Esophagus muscularis mucosa (tissue), 4 donors: ENCODE measurements at places on chromosomes 1 and 21. TPM values are rescaled to one million over a fixed set of nuclear protein-coding genes. Genes with fewer than 3 reads are reported as not detected.

DNA sequence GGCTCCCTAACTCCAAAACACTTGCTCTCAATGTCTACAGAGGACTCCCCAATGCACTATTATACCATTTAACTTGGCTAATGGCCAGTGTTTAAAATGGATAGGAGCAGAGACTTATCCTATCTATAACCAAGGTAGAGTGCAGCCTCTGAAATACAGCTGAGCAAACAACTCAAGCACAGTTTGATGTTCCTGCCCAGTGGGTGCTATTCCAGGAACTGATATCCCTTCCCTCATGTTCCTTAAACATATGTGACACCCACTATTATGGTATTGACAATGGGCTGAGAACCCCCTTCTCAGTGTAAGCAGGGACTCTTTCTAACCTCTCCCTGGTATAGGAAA, 51.7 kb downstream of the SH3GLB1 start:
- no peak for DNase-seq

- DNase-seq = no peak
Measured at GRCh38 chr1:238501290-238501689, 610.6 kb upstream of the ZP4 start.

- no peak for DNase-seq
Measured at GRCh38 chr1:200301152-200301551, 108.7 kb downstream of the ZNF281 start.

GRCh38 chr1:108611984-108612383, 48.9 kb downstream of the HENMT1 start:
- DNase-seq = no peak

DNA sequence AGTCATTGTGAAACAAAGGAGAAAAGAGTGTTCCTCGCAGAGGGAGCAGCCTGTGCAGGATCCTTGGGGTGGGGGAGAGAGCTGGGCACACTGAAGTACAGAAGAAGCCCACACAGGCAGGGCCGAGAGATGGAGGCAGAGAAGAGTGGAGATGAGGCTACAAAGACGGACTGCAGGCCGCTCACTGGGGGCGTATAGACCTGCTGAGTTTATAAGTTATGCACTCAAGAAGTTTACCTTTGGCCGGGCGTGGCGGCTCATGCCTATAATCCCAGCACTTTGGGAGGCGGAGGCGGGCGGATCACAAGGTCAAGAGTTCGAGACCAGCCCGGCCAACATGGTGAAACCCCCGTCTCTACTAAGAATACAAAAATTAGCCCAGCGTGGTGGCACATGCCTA, 7.6 kb upstream of the SLAMF9 start:
- DNase-seq = no peak

DNA sequence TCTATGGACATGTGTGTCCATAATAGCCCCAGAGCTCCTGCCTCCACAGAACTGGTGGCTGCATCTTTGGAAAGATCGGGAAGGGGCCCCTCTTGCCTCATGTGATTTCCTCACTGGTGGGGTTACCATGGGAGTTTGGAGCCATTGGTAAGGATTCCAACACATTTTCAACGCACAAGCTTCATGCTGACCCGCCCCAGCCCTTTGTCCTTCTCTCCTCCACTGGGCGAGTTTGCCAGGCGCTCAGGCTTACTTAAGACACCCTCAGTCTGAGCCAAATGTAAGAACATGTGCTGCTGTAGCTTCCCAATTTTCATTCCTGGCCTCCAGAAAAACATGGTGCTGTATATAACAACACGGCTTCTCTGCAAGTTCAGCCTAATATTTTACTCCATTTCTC, 72.4 kb downstream of the ATP5PO start:
- DNase-seq = no peak

GRCh38 chr21:43330306-43330881, 96.5 kb downstream of the SIK1 start:
- DNase-seq = no peak

GRCh38 chr1:115465802-115466363, 127.8 kb upstream of the NGF start:
- DNase-seq = peak; percentile 45

GRCh38 chr1:109531380-109531779, 8.3 kb upstream of the GPR61 start:
- no peak for DNase-seq

GRCh38 chr1:244598611-244599010, 54.3 kb upstream of the DESI2 start:
- DNase-seq = no peak

Gene OXCT2
- total RNA-seq = 0.83 TPM

DNA sequence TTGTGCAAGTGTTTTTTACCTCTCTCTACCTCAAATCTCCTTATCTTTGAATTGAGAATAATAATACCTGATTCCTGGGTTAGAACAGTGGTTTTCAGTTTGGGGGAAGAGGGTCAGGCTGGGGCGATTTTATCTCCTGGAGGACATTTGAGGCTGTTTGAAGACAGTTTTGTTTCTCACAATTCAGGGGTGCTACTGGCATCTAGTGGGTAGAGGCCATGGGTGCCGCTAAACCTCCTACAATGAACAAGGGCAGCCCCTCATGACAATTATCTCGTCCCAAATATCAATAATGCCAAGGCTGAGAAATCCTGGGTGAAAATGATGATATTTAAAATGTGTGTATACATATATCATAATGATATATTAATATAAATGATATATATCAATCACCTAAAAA, 139.1 kb upstream of the USH2A start:
- no peak for DNase-seq

DNA sequence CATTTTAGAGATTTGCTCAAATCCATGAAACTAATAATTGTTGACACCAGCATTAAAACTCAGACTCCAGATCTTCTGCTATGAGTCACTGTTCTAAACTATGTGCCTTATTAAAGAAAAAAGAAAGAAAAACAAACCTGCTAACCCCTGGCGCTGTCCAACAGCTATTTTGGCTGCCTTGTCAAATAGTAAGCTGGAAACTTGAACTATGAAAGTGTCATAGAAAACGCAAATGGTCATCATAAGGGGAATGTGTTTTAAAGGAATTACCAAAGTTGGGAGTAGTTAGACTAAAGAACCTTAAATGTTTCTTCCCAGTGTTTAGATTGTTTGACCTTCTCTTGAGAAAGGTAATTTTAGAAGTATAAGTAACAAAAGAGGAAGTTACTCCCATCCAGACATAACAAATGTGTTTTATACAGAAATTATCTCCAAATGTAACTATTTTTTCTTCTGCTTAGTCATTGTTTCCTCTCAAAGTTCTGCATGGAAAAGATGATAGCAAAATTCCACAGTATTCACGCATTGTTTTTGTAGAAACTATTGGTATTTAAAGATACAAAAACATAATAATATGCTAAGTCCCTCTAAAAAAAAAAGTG, 272.4 kb downstream of the TPR start:
- DNase-seq = no peak

GRCh38 chr1:209207126-209207700, 376.3 kb upstream of the CAMK1G start:
- no peak for DNase-seq

- DNase-seq = no peak
Measured at GRCh38 chr1:56462209-56462608, 117.2 kb downstream of the PLPP3 start.

- no peak for DNase-seq
Measured at GRCh38 chr1:243390162-243390791, 134.4 kb downstream of the SDCCAG8 start.

DNA sequence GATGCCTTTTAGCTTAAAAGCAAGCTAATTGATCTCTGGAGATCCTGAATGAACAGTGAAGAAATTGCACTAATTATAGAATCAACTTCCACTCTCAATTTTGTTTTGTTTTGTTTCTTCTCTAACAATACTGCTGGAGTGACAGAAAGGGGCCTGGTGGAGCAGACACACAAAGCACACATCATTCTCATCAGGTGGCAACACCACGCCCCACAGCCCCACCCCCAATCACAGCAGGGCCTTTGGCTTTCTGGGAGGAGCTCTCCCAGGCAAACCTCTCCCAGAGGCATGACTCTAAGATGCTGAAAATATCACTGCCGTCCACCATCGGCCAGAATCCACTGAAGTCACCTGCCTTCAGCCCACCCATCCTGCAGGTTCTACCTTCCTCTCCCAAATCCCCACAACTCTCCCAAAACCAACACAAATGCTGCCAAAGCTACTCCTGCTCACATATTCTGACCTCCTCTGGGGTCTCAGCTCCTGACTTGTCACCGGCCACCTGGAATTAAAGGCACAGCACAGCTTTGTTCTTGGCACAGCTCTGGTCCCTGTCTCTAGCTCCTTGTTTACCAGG, 120.7 kb downstream of the GRIK3 start:
- DNase-seq = peak; percentile 85

DNA sequence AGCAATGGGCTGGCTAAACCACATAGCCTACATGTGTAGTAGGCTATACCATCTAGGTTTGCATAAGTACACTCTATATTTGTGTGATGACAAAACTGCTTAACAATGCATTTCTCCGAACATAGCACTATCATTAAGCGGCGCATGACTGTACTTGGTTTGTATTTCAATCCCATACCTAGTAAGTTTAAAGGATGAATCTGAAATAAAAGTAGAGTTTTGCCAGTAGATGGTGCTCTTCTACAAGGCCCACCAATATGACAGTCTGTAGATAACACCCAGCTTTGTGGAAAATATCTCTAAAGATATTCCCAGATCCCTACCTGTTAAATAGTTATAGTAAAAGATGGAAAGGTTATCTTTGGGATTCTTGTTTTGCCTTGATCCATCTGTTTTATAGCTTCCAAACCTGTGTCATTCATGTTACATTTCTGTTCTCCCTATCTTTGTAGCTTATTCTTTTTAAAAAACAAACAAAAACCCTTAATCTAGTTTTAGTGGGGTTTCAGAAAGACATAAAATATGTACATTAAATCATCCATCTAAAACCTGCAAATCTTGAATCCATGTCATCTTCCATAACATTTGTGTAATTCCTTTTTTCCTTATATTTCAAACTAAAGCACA, 33.9 kb upstream of the ASPM start:
- DNase-seq = no peak

- no peak for DNase-seq
Measured at GRCh38 chr1:225941187-225941941, at the start of gene LEFTY2. Gene LEFTY2 (minus strand): TSS chr1:225941220. CDS start chr1:225941140, 80 bp downstream.

- no peak for DNase-seq
Measured at GRCh38 chr1:192401825-192402224, 85.0 kb downstream of the RGS21 start.

DNA sequence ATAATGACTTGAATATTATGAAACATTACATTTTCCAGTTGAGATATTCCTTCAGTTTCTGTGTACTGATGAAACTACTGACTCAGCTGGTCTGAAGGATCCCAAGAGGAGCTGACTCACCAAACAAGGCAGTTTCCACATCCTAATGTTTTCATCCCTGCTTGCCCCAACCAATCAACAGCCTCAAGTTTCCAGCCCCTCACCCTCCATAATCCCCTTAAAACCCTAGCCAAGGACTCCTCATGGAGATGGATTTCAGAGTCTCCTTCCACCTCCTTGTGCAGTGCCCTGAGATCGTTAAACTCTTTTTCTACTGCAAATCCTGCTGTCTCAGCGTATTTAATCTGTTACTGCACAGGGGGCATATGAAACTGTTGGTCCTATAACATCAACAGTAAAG, 83.1 kb upstream of the HAO2 start:
- DNase-seq = no peak

- no peak for DNase-seq
Measured at GRCh38 chr1:143698016-143698415, 273.8 kb downstream of the FAM72C start.

Gene SLC30A10
- not detected for total RNA-seq

DNA sequence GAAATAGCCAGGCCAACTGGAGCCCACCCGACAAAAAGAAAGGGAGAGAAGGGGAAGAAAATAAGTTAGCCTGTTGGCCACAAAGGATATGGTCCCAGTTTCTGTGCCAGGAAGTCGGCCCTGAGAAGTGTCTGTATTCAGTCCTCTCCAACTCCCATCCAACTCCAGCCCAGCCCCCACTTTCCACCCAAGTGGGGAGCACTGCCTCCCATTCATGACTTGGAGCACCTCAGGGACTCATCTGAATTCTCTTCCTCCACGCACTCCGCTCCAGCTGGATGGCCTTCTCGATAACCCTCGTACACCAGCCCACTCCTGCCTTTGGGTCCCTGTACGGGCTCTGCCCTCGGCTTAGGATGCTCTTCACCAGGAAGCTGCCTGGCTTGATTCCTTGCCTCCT, 2.0 kb upstream of the WNT2B start:
- no peak for DNase-seq

Gene DISC1
- total RNA-seq = 6.6 TPM

Gene DCST2
- not detected for total RNA-seq

DNA sequence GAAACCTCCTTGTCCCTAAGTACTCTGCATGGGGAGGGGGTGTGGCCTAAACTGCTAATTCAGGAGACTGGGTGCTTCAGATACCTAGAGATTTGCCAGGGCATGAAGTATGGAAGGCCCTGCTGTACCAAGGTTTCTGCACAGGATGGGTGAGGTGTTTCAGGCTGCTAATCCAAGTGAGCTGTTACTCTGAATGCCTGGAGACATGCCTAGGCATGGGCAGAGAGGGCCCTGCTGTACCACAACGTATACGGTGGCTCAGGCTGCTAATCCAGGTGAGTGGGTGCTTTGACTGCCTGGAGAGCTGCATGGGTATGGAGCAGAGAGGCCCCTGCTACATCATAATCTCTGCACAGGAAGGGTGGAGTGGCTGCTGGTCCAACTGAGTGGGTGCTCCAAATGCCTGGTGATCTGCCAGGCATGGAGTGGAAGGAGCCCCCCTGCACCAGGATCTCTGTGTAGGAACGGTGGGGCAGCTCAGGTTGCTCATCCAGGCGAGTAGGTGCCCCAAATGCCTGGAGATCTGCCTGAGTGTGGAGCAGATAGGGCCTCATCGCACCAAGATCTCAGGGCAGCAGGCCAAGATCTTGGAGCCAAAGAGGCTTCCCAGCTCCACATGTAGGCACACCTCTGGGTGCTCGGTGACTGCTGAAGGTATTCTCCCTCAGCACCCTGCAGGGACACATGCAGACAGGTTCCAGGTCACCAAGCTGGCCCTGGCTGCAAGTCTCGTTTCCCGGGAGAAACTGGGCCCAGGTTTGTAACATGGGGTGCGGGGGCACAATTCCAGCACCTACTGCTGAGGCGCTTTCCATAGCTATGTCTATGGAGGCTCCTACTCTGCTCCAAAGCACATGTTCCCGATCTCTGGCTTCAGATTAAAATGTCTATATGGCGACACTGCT, 252.5 kb upstream of the PLXNA2 start:
- DNase-seq = no peak

Gene CLDN14
- not detected for total RNA-seq

DNA sequence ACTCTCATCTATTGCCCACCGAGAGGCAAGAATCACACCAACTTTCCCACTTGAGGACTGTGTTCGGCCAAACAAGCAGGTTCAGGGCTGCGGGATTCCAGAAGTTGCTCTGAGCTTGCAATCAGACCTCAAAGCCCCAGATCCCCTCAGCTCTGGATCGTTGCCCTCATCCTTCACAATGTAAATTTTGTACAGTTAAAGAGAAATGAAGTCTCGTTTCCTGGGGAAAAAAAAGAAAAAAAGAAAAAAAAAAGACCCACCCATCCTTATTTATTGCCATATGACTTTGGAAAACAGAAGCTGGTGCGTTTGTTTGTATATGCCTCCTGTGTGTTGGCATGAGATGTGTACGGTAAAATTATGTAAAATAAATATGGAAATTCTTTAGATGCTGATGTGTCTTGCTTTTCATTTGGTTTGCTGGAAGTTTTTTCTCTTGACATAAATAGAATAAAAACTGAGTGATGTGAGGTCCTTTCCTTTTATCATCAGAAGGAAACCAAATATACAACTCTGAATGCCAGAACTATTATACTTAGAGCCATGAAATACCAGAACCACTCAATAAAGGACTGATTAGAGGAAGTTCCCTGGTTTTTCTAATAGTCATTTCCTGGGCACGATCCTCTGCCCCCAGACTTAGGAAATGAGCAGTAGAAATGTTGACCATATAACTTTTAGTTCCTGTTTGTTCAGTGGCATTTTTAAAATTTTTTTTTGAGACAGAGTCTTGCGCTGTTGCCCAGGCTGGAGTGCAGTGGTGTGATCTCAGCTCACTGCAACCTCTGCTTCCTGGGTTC, 48.7 kb downstream of the LHX4 start:
- DNase-seq = no peak
